ENCODE measurements at places on chromosomes 7 and 10.
A peak's percentile ranks its signal among the peaks of the same experiment; 100 is the strongest.

DNA sequence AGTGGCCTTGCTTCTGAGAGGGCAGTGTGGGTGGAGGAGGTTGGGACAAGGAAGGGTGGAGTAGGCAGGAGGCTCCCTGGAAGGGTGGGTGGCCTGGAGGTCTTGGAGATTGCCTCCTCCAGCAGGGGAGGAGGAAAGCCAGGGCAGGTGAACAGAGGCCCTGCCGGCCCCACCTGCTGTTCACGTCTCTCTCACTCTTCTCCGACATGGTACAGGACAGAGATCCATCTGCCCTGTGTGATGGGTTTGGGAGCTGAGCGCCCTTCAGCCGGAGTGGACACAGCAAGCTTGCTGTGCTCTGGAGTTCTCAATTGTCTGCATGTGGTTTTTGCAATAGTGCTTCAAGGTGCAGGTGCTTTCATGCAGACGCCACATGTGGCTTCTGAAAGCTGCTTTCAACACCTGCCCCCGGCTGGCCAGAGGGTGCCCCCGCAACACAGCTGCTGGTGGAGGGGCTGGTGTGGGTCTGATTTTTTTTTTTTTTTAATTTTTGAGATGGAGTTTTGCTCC lies 82.8 kb upstream of the GNA12 start:
- no peak for DNase-seq

- DNase-seq: peak; percentile 25
These were observed 38.0 kb upstream of the TARP start for GRCh38 chr7:38311329-38311937.

GRCh38 chr10:13146379-13146778 lies 15.0 kb upstream of the MCM10 start:
- no peak for DNase-seq

DNA sequence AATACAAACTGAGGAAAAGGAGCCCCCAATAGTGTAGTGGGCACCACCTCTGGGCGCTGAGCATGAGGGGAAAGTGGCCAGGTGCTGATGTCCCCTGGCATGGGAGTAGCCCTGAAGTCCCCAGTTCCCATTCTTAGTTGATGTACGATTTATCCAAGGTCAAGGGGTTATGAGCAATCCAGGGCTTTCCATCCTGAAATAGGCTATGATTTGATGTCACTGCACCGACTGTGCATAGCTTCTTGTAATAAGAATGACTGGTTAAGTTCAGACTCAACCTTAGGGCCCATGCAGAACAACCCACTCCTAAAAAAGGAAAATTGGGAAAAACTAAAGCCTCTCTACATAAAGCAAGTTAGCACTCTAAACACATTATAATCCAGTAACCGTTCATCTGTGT lies 4.4 kb downstream of the FRAT1 start:
- DNase-seq: no peak

DNA sequence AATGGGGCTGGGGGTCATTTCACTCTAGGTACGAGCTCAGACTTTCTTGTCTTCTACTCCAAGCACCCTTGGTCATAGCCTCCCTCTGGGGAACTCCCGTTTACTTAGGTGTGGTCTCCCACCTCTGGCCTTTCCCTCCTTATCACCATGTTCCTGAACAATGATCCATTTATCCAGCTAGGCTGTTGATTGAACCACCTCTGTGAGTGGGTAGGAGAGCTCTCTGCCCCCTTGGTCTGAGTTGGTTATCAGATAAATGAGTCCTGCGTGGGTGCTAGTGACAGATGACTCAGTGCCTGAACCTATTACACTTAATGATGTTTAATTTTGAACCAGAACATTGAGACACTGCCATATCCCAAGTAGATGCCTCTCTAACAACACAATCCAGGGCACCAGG lies 9.4 kb downstream of the BLNK start:
- no peak for DNase-seq

DNA sequence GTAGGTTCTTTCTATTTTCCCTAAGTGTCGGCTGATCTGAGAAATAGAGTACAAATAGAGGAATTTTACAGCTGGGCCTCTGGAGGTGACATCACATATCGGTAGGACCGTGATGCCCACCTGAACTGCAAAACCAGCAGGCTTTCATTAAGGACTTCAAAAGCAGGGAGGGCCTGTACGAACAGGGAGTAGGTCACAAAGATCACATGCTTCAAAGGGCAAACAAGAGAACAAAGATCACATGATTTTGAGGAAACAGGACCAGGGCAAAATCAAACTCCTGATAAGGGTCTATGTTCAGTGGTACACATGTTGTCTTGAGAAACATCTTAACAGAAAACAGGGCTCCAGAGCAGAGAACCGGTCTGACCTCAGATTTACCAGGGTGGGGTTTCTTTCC lies 88.9 kb downstream of the CNNM2 start:
- DNase-seq: no peak

Data from NCI-H2081 (cell line).